ENCODE measurements at places on chromosomes 16 and 17.

DNA sequence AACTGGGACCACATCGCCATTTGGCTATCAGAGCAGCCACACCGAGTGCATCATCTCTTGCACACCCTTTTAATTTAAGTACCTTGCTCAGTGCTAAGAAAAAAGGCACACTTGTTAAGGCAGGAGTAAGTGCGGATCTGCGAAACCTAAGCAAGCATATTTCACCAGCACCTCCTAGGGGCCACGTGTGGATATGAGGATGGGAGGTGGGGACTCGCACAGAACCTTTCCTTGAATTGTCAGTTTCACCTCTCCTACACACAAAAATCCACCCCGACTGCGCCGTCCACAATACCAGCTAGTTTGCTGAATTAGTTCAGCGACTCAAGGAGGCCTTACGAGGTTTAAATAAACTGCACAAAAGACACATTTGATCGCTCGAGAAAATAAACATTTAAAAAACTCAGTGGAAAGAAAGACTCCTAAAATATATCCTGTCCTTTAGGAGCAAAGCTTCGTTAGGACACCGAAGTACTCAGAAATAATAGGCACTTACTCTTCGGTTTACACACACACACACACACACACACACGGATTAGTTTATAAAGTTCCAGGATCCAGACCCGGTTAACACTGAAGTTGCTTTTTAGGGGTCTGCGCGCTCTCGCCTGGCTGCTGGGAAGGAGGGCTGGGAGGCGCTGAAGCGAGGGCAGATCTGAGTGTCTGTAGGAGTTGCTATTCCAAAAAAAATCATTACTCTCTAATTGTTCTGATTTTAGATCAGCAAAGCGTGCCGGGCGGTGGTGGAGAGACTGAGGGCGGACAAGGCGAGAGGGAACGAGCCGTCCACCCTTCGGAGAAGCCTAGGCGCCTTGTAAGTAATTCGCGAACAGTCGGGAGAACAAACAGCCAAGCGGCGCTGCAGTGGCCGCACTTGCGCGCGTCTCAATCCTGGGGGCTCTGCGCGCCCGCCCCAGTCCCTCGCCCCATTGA, 1.0 kb upstream of the KCNJ2 start:
- peak; percentile 43 for DNase-seq

- peak; percentile 3 for DNase-seq
Observed at GRCh38 chr17:21113716-21114115, 13.0 kb upstream of the DHRS7B start.

DNA sequence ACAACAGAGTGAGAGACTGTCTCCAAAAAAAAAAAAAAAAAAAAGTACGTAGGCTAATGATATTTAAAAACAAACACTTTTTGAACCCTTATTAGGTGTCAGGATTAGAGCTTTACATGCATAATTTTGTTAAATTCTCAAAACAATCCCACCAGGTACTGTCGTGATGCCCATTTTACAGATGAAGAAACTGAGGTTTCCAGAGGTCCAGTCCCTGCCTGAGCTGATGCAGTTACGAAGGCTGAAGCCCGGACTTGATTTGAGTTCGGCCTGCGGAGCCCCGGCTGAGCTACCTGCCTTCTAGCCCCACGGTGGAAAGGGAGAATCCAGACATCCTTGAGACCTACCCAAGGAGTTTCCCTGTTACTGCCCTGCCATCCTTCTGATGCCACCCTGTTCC, 137.5 kb upstream of the EEF2KMT start:
- DNase-seq = no peak

DNA sequence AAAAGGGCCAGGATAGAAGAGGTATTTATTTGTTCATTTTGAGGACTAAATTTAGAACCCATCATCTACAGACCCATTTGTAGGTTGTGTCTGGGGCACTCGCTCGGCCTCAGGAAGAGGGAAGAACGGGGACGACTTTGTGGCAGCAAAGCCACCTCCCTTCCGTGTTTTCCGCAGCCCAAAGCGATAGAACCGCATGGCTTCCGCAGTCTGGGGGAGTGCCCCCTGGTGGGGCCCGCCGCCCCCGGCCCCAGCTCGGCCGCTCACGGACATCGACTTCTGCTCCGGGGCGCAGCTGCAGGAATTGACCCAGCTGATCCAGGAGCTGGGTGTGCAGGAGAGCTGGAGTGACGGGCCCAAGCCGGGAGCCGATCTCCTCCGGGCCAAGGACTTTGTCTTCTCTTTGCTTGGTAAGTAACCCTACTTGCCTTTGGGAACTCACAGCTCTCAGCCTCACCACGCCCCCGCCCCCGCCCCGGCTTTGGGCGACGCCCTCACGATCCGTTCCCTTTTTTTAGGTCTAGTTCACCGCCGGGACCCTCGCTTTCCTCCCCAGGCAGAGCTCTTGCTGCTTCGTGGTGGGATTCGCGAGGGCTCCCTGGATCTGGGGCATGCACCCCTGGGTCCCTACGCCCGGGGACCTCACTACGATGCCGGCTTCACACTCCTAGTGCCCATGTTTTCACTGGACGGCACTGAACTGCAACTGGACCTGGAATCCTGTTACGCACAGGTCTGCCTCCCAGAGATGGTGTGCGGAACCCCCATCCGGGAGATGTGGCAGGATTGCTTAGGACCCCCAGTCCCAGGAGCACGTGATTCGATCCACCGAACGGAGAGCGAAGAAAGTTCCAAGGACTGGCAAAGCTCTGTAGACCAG, 681 bp downstream of the TMEM102 start:
- no peak for DNase-seq

DNA sequence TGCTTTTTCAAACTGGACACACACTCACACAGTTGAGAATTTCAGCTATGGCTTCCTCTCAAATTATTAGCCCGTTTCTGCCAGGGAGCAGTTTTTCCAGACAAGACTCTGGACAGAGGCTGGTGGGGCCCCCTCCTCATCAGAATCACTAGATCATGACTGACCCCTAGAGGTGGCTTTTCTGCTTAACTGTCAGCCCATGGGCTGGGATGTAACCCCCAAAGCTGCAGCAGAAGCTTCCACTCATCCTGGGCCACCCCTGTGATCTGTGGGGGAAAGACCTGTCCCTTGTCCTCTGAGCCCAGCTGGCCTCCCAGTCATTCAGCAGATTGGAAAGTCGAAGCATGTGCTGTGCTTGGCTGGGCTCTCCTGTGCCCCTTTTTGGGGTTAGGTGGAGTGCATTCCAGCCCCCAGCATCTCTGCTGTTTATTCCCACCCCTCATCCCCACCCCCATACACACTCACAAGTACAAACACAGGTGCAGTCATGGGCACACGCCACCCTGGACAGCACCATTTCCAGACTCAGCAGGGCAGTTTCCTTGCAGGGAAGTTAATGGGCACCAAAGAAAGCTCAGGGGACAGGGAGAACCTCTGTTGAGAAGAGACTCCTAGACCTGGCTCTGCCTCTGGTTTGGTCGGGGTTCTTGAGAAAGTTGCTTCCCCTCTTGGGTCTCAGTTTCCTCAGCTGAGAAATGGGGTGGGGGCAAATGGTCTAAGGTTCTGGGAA, 77.6 kb upstream of the RBL2 start:
- DNase-seq = no peak

DNA sequence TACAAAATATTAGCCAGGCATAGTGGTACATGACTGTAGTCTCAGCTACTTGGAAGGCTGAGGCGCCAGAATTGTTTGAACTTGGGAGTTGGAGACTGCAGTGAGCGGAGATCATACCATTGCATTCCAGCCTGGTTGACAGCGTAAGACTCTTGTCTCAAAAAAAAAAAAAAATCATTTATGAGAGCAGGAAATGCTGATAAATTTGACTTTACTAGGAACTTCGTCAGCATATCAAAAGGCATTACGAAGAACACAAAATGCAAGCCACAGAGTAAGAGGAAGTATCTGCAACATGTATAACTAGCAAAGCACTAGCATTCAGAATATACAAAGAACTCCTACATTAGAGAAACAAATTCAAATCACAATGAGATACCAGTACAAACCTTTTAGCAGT, 279.3 kb downstream of the ZFHX3 start:
- DNase-seq = no peak

DNA sequence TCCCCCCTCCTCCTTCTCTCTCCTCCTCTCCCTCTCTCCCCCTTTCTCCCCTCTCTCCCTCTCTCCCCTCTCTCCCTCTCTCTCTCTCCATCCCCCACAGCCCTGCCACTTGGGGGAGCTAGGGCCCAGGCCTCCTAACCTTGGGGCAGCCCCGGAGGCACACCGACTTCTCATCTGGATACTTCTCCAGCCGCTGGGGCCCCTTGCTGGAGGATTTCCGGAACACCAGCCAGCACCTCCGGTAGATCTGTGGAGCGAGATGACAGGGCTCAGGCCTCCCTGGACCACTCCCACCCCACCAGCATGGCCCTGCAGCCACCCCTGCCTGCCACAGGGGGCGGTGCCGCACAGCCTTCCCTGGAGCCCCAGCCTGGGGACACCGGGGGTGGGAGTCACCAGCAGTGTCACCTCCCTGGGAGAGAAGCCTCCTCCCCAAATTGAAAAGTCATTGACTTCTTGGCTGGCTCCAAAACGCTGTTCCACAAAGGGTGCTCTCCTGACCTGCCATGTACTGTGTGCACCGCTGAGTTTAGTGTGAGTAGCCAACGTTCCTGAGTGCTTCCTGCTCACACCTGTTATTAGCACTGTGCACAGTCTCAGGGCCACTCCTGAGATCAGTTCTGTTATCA, 10.5 kb downstream of the DOK4 start:
- no peak for DNase-seq
